ENCODE measurements at places on chromosomes 1 and 21.
A peak's percentile ranks its signal among the peaks of the same experiment; 100 is the strongest.

DNA sequence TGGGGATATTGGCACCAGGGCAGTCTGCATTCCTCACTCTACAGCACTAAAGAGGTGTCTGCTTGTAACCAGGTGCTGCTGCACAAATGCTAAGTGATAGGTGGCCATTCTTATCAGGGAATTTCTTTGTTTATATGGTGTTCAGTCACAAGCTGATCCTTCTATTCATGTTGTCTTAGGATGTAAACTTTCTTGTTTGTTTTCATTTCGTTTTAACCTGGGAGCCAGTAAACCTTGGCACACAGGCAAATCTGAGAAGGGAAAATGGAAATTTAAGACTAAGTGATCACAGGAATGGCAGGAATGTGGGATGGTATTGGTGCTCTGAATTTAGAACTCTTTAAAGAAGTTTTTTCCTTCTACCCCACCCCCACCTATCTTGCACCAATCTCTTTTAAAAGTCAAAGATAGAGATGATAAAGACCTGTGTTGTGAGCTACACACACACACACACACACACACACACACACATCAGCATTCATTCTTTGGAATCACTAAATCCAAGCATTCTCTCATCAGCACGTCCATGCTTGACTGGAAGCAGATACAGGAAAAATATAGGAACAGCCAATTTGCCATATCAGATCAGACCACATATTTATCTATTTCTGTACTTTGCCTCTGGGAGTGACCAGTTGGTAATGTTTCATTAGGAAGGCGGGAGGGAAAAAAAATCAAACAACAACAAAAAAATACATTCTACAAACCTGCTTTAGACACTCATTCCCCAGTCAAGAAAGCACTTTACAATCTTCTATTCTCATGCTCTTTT lies 451.4 kb upstream of the ADGRL2 start:
- no peak for DNase-seq

DNA sequence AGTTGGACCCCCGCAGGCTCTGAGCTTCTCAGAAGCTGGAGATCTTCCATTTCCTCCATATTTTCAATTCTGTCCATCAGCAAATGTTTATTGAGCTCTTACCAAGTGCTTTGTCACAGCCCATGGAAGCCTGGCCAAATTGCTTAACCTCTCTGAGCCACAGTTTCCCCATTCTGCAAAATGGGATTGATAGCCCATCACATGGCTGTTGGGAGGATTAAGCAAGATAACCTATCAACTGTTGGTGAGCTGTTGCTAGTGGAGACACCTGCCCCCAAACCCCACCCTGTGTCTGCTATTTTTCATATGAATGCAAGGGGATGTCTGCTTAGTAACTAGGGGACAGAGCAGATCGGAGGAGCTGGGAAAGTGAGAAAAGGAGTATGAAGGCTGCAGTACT lies 38.3 kb downstream of the CD34 start:
- DNase-seq, result no peak

DNA sequence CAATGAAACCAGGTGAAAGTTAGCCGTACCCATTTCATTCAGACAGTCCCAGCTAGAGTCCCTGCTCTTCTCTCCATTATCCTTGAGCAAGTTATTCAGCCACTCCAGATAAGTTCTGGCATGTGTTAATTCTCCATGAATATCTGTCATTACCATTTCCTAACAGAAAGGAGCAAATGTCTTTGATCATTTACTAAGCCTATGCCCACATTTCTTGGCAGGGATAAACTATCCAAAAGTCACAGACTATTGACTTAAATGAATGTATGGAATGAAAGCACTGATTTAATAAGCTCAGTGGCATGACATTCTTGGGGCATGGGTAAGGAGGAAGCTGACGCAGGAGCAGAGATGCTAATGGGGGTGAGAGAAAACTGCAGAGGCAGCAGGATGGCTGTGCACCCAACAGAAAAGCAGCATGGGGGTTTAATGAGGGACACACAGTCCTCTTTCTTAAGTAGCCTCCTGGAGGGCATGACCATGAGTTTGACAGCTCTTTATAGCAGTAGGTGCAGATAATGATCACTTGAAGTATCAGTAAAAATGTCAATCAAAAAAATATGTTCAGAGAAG lies 17.6 kb upstream of the DHCR24 start:
- DNase-seq, result no peak

GRCh38 chr1:204130178-204130577 lies 21.7 kb downstream of the ETNK2 start:
- DNase-seq, result no peak

DNA sequence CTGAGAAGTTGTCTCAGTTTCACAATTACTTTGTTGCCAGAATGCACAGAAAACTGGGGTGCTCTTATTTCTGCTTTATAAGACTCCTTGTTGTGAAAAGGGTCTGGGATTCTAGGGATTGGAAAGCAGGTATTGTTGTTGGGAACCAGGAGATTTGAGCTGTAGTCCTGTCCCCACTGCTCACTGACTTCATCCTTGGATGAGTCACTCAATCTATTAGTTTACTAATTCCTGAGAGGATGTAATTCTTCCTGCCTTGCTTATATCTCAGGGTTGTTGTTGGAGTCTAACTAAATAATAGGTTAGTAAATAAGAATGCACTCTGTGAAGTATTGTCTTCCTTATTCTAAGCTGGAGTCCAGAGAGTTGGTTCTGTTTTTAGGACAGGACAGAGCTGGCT lies 172.5 kb upstream of the GALNT2 start:
- DNase-seq, result no peak

GRCh38 chr1:5451671-5452070 lies 540.6 kb downstream of the NPHP4 start:
- DNase-seq, result no peak

DNA sequence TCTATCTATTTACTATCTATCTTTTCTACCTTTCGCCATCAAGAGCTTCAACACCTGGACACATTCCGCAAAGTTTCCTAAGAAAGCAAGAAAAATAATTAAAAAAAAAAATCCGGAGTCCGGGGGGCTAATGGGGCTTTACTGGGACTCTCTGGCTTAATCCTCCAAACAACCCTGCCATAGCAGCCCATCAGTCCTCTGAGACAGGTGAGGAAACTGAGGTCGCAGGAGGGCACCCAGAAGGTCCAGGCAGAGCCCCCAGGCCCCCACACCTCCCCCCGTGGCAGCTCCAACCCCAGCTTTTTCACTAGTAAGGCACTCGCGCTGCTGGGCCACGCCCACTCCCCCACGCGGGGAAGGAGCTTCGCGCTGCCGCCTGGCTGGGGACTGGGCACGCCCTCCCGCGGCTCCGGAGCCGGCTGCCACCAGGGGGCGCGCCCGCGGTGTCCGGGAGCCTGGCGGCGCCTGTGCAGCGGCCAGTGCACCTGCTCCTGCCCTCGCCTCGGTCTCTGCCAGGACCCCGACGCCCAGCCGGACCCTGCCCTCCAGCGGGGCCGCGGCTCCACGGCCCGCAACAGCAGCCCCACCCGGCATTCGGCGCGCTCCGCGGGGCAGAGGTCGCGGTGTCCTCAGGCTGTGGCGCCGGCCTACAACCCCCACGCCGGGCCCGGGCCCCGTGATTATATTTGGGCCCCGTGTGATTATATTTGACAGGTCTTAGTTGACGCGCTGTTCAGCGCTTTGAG lies 54.1 kb upstream of the SAMD11 start:
- peak; percentile 70 for DNase-seq

GRCh38 chr1:172332230-172332629 lies 88.3 kb upstream of the C1orf105 start:
- DNase-seq, result no peak

All from stimulated activated CD8-positive, alpha-beta memory T cell treated with anti-CD3 and anti-CD28 coated beads, Interleukin-2, amount 100 ng/mL, for 1 hour (primary cell).